Stimulated activated CD4-positive, alpha-beta T cell treated with anti-CD3 and anti-CD28 coated beads, TNF-alpha, amount 100 ng/mL, for 1 hour (primary cell): ENCODE measurements at places on chromosomes 2 and 18.
A peak's percentile ranks its signal among the peaks of the same experiment; 100 is the strongest.

DNA sequence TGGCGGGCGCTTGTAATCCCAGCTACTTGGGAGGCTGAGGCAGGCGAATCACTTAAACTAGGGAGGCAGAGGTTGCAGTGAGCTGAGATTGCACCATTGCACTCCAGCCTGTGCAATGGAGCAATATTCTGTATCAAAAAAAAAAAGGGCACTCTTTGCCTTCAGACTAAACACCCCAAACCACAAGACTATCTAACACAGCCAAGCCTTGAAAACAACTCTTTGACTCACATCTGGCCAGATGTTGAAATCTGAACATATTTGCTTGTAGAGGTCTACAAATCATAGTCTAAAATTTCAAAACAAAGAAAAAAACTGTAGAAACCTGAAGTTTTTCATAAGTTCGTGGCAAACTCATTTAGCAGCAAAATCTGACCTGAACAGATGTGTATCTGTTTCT lies 94.9 kb downstream of the FAM161A start:
- no peak for DNase-seq

DNA sequence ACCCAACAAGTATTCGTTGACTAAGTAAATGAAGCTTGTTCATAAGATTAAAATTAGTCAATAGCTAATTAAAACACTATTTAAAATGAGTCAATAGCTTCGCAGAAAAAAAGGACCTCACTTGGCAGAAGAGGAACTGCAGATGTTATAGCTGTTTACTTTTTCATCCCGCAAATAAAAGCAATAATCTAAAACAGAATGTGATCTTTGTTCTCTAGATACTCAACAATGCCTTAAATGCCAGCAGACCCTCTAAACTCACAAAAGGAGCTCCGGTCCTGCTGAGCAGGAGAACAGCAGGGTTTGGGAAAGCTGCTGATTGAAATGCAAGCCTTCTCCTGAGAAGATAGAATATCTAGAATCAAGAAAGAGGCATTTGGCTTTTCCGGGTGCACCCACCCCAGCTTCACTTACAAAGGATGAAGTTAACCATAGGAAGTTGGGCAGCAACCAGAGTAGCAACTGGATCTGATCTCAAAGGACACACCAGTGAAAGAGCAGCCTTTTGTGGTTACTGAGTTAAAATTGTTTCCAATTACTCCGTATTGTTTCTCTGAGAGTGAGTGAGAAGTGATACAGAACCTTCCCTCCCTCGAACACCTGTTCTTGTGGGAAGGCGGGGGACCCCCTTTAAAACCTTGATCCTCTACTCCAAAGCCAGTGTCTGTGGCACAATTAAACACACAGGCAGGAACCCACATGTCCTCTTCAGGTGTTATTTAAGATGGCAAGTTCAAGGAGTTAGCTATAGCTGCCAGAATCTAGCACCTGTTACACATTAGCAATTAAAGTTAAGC lies 6.8 kb downstream of the CCBE1 start:
- no peak for DNase-seq

DNA sequence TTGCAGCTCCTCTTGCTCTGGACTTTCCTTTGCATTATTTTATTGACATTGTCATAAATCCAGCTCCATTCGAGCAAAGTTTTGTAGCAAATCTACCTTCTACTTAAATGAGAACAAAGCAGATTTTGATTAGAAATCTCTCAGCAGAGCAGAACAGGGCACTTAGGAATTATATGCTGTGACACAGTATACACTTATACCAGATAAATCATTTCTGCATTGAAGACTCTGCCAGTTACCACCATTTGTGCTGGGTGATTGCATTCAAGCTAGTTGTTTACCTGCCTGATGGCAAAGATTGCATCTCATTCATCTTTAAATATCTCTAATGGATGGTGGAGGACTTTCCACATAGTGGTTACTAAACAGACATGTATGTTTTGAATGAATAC lies 441.7 kb upstream of the HNMT start:
- DNase-seq: no peak

DNA sequence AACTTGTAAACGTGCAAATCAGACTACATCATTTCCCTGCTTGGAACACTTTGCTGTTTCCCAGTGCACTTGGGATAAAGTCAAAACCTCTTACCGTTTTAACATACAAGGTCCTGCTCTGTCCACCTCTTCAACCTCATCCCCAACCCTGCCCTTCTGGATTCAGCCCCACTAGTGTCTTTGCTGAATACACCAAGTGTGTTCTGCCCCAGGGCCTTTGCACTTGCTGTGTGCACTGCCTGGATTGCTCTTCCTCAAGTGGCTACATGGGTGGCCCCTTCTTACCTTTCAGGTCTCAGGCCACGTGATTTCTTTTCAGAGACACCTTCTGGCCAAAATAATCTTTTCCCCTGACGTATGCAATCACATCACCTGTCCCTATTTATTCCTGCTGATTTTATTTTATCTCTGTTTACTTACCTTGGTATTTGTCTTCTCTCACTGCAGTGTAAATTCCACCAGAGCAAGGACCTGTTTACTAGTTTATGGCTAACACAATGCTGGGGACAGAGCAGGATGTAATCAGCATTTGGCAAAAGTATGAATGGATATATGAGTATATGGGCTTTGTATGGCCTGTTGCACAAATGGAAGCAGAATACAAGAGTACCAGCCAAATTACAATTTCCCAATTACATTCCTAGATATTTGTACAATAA lies 63.9 kb downstream of the MAPK4 start:
- DNase-seq: no peak

- no peak for DNase-seq
These were observed 70.3 kb downstream of the TMEM237 start for GRCh38 chr2:201572846-201573508.

GRCh38 chr2:170974304-170974993 lies 45.4 kb downstream of the GORASP2 start:
- no peak for DNase-seq

DNA sequence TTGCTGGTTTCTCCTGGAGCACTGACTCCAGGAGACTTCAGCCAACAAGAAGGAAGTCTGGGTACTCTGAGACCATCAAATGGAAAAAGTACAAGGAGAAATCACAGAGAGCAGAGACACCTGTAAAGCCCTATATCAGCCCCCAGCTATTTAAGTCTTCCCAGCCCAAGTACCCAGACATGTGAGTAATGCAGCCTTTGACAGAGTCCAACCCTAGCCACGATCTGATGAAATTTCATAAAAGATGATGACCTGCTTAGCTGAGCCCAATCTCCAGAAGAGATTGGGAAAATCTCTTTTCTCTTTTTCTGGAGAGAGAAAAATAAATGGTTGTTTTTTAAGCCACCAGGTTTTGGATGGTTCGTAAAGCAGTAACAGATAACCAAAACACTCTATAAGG lies 196.6 kb downstream of the NBAS start:
- DNase-seq: no peak

- peak; percentile 76 for DNase-seq
These were observed 14.6 kb upstream of the NFATC1 start for GRCh38 chr18:79380816-79381806.
